ENCODE measurements at places on chromosomes 1 and 21. TPM values are rescaled to one million over a fixed set of nuclear protein-coding genes. Genes with fewer than 3 reads are reported as not detected.

Gene NOTCH2
- total RNA-seq: 24.7 TPM

Gene CCDC181
- 0.07 TPM for total RNA-seq

Gene SH2D1B
- 0.12 TPM for total RNA-seq

Gene PEF1
- total RNA-seq: 44.8 TPM

Gene TMEM82
- total RNA-seq: not detected

Gene PLXNA2
- 1.1 TPM for total RNA-seq

Gene IL20
- not detected for total RNA-seq
